ENCODE measurements at places on chromosomes 5 and 9.

DNA sequence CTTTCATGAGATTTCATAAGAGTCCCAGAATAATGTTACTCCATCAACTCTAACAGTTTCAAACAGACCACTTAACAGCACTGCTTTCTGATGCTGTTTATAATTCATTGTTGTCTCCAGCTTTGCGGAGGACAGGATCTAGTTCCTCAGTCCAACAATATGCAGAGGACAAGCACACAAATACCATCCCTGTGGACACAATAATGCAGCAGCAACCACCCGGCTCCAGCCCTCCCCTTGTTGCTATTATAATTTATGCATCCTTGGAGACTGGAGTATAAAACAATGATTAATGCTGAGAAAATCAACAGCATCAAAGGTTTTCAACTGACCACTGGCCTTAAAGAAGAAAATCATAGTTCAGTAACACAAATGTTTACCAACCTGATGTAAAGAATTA lies 108.3 kb downstream of the DENND1A start:
- DNase-seq = no peak

DNA sequence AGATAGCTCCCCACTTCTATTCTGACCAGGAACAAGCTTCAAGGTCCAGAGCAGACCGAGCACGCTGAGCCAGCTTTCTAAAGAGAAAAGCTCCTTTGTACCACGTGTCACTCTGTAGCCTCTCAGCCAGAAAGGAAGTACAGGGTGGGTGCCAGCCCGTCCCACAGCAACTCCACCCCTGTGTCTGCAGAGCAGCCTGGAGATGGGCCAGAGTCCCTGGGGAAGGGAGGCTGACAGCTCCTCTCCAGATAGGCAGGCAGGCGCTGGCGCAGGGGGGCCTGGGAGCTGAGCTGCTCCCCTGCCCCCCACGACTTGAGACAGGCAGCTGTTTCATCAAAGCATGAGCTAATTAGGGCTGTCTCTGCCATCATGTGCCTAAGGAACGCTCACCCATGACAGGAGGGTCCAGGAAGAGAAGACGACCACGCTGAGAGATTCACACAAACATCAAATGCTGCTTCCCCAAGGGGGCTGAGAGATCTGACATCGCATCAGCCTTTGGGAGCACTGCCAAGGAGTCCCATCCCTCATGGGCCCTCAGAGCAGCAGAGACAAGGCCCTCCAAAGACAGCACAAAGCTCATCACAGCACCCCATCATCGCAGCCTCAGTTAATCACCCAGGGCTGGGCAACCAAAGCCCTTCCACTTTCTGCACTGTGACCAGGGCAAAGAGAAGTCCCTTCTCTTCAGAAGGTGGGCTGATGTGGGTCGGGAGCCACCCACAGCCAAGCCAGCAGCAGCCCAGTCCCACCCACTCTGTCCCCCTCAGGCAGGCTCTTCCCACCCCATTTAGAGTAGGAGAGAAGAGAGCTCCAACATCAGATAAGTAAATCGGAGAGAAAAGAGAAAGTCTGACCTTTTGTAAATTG lies 78.5 kb upstream of the LRRTM2 start:
- DNase-seq = peak; percentile 94

GRCh38 chr5:136202469-136203205 lies 9.7 kb upstream of the SMIM32 start:
- DNase-seq = no peak

GRCh38 chr5:150000990-150001659 lies 586 bp downstream of the HMGXB3 start:
- peak; percentile 44 for DNase-seq

DNA sequence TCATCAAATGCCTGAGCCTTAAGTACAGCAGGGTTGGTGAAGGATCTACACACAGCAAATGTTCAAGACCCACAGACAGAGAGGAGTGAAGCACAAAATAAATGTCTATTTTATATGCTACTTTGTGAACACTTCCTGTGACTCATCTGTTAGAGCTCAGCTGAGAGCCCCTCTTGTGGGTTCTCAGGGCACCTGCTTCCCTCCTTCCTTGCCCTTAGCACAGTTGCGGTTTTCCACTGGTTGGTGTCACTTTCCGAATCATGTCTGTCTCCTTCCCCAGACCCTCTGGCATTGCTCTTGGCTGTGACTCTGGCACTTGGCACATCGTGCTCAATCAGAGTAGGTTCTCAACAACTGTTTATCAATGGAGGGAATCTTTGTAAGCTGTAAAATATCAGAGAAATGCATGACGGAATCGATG lies 128.5 kb upstream of the STC2 start:
- DNase-seq = no peak

DNA sequence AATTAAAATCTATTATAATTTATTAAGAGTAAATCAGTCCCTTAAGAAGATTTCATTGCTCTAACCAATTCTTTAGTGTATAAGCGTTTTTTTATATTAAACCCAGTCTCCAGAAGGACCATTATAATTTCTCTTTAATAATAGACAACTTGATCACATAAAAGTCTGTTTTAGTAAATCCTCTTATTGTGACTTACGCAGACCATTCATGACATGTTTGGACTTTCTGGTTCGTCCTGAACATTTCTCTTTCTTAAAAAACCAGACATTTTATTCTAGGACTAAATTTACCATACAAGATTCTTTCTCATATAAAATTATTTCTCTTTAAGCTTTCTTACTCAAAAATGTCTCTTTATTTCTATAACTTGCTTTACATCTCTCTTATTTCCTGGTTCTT lies 196.2 kb upstream of the RAI14 start:
- DNase-seq = no peak

GRCh38 chr5:33781286-33781685 lies 110.5 kb downstream of the ADAMTS12 start:
- DNase-seq = no peak

- DNase-seq = no peak
Observed at GRCh38 chr5:173696216-173696615, 79.8 kb upstream of the BOD1 start.

DNA sequence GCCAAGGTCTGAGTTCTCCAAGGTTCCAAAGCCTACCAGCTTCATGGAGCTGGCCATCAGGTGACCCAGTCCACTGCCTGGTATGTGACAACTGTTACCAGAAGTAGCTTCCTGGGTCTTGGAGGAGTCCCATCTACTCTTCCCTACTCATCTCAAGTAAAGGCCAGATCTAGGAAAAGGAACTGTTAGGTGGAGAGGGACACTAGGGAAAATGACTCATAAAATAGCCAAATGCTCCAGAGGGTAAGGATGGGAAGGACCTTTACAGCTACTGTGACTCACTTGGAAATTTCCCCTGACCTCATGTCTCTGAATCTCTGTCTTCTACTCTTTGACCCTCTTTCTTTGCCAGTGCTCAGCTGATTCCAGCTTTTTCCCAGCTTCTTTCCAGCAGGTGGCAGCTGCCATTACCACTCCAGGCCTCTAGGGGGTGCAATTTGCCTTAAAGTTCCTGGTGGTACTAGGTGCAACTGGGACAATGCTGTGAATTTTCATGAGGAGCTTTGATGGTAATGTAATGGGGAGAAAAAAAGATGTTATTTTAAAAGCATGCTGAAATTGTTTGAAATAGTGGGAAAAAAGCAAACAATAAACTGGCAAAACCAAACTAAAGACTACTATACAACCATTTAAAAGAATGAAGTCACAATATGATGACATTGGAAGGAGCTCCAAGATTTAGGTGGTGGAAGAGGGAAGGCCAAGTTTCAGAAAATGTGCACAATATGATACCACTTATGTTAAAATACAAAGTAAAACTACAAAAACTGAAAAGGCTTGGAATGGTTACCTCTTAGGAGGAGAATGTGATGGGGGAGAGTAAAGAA lies 27.1 kb upstream of the MYORG start:
- DNase-seq = peak; percentile 47

GRCh38 chr5:13478831-13479465 lies 465.5 kb downstream of the DNAH5 start:
- DNase-seq = peak; percentile 30

- DNase-seq = no peak
Observed at GRCh38 chr9:97845763-97846162, 7.3 kb upstream of the FOXE1 start.

- DNase-seq = no peak
Observed at GRCh38 chr5:54804086-54804485, 181.3 kb downstream of the ESM1 start.

- DNase-seq = no peak
Observed at GRCh38 chr5:2270467-2270866, 387.7 kb upstream of the IRX4 start.

DNA sequence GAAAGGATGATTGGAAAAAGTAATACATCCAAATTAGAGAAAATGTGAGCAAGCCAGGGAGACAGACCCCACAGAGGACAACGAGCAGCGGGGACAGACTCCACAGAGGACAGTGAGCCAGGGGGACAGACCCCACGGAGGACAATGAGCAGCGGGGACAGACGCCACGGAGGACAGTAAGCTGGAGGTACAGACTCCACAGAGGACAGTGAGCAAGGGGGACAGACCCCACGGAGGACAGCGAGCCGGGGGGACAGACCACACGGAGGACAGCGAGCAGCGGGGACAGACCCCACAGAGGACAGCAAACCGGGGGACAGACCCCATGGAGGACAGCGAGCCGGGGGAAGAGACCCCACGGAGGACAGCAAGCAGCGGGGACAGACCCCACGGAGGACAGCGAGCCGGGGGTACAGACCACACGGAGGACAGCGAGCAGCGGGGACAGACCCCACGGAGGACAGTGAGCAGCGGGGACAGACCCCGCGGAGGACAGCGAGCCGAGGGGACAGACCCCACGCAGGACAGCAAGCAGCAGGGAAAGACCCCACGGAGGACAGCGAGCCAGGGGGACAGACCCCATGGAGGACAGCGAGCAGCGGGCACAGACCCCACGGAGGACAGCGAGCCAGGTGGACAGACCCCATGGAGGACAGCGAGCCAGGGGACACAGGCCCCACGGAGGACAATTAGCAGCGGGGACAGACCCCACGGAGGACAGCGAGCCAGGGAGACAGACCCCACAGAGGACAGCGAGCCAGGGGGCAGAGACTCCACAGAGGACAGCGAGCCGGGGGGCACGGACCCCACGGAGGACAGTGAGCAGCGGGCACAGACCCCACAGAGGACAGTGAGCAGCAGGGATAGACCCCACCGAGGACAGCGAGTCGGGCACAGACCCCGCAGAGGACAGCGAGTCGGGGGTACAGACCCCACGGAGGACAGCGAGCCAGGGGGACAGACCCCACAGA lies 1.9 kb upstream of the ZDHHC11 start:
- no peak for DNase-seq

GRCh38 chr9:81259896-81260295 lies 429.5 kb downstream of the TLE1 start:
- DNase-seq = no peak

GRCh38 chr9:131817627-131818026 lies 77.8 kb upstream of the RAPGEF1 start:
- no peak for DNase-seq

DNA sequence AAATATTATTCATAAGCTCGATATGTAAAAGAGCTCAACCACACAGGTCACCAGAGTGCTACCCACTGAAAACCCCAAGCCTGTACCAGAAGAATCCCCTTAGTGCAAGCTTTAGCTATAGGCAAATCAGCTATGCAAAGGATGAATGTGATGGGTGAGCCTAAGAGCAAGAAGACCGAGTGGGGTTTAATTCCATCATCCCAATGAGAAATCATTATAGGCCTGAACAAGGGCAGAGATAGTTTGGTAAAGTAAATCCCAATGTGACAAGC lies 21.8 kb downstream of the ELOVL7 start:
- DNase-seq = no peak

DNA sequence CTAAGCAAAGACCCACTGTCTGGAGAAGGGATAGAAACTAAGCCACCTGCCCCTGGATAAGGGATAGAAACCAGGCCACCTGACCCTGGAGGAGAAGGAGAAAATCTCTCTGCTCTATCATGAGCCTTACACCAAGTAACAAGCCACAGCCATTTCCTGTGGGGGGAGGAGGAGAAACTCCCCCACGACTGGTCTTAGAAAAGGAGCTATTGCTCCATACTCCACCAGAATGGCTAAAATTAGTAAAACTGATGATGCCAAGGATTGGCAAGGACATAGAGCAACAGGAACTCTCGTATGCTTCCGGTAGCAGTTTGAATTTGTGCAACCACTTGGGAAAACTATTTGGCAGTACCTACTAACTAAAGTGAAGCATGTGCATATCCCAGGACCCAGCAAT lies 70.8 kb downstream of the ACTL7B start:
- DNase-seq = peak; percentile 2

GRCh38 chr9:106637486-106637885 lies 225.5 kb upstream of the ZNF462 start:
- no peak for DNase-seq

DNA sequence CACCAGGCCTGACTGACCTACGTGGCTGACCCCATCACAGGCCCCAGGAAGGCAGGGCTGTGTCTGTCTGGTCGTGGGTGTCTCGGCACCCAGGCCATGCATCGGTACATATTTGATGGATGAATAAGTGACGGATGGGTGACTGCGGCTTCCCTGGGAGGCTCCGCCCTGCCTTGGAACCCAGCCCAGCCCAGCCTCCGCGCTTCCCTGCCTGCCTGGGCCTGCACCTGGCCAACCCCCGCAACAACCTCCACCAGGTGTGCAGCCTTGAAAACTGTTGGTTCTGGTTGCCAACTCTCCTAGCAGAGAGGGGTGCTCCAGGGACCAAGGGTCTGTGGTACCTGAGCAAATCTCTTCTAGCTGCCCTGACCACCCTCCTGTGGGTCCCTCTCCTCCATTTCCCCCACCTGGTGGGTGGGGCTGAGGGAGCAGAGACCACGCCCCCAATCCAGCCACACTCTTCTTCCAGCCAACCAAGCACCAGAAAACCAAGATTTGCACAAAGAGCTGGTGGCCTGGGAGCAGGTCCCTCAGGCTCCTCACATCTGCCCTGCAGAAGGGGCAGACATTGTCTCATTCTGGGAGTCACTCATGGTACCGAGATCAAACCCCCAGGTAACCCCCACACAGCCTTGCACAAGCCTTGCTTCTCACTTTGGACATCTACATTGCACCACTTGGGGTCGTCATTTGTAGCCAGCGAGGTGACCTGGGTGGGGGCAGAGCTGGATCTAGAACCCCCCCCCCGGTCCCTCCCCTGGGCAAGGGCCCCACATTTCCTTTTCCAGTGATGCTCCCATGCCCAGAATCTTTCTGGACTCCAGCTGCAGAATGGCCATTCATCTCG lies 100.6 kb upstream of the IER5L start:
- no peak for DNase-seq

- no peak for DNase-seq
Observed at GRCh38 chr9:14212077-14212476, 101.9 kb downstream of the NFIB start.

DNA sequence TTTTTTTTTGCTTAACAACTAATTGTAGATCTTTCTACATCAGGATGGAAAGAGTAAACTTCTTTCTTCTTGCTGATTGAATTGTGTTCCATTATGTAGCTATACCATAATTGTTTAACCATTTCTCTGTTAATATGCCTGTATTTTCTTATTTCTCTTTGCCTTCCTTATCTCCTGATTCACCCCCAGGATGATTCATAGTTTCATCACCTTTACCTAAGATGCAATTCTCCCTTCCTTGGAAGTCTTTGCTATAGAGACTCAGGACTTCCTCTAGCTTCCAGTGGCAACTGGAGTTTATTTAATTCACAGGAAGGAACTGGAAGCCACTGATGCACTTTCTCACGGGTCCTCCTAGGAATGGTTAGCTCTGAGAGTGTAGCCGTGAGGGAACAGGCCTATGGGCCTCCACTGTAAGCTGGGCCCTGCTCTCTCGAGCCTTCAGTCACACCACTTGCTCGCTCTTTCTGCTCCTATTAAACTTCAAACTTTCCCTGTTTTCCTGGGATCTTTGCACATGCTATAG lies 83.1 kb downstream of the FGF1 start:
- DNase-seq = no peak
